ENCODE measurements at places on chromosomes 4 and X.

GRCh38 chr4:173990126-173990868 lies 293.2 kb downstream of the FBXO8 start:
- peak; percentile 19 for DNase-seq

GRCh38 chr4:182748949-182749348 lies 168.2 kb downstream of the DCTD start:
- DNase-seq = no peak

- DNase-seq = peak; percentile 35
Observed at GRCh38 chr4:101730291-101731117, 60.0 kb upstream of the BANK1 start.

GRCh38 chrX:72430405-72430968 lies 124.8 kb upstream of the CITED1 start:
- no peak for DNase-seq

DNA sequence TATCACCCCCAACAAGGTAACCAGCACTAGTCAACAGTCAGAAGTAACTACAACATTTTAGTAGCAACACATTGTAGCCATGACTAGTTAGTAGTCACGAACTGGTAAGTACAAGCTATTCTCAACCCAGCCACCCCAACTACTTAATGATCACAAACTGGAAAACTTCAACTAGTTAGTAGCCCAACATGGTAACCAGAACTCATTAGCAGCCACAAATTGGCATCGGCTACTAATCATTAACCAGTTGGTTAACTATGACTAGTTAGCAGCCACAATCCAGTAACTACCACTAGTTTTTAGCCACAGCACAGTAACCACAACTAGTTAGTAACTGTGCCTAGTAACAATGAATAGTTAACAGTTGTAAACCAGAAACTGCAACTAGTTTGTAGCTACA lies 385.1 kb upstream of the CXorf51B start:
- DNase-seq = no peak

DNA sequence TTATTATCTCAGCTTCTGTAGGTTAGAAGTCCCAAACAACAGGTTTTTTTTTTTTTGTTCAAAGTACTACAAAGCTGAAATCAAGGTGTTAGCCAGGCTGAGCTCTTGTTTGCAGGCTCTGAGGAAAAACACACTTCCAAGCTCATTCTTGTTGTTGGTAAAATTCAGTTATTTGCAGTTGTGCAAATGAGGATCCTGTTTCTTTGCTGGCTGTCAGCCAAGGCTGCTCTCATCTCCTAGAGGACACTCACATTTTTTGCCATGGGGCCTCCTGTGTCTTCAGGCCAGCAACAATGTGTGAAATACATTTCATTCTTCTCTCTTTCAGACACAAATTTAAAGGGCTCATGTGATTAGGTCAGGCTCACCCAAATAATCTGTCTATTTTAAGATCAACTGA lies 60.3 kb upstream of the HSD17B10 start:
- DNase-seq = no peak

DNA sequence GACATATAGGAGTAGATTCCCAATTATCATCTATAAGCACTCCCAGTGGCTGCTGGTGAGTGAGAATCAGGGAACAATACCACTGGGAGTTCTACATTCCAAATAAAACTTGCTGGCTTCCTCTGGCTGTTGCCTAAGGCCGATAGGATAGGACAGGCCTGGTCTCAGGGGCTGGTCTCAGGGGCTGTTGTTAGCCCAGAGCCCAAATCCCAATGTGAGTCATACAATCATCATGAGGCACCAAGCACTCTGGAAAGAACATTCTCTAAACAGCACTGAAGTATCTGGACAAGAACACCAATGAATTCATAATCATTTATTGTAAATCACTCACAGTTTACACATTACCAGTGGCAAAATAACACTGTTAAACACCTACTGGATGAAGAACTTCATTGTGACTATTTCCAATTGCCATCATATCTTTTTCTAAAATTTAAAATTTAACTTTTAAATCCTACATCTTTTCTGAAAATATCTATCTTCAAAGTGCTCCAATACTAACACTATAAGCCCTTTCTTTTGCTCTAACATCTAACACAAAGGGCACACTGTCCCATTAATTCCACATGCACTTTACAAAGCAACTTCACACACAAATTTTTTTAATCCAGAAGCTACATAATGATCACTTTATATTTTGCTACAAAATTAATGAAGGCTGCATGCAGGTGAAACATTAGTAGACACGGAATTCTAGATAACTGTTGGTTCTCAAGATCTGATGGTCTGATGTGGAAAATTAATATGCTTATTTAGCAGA lies 67.6 kb upstream of the TMEM150C start:
- DNase-seq = no peak

DNA sequence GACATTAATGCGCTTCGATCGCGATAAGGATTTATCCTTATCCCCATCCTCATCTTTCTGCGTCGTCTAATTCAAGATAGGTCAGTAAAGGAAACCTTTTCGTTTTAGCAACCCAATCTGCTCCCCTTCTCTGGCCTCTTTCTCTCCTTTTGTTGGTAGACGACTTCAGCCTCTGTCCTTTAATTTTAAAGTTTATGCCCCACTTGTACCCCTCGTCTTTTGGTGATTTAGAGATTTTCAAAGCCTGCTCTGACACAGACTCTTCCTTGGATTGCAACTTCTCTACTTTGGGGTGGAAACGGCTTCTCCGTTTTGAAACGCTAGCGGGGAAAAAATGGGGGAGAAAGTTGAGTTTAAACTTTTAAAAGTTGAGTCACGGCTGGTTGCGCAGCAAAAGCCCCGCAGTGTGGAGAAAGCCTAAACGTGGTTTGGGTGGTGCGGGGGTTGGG lies 528 bp upstream of the FGF2 start:
- no peak for DNase-seq

DNA sequence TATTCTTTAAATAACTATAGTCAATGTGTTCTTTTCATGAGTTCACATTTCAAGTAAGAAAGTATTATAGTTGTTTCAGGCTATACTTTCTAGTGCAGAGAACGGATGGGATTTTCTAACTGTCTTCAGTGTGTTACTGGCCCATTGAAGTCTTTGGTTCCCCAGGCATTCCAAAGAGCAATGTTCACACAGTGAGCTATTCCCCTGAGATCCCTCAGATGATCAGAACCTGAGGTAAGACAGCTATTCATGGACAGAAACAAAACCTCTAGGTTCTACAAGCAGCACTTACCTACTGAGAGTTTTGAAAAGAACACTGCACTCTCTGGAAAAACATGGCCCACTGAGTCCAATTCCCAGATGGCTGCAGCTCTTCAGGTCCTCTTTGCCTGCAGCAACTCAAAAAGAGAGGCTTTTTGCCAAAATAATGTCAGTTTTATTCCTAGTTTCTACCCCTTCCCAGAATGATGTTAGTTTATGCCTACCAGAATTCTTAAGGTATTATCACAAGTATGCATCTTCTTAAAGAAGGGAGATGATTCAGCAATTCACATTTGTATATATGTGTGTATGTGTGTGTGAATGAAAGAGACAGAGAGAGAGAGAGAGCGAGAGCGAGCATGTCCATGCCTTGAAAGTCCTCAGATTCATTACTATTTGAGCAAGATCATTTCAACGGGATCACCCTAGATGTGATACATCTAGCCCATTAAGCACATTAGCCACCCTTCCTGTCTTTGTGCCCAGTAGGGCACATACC lies 146.1 kb downstream of the PDHA2 start:
- no peak for DNase-seq

GRCh38 chr4:108159845-108160244 lies 8.9 kb downstream of the LEF1 start:
- DNase-seq = no peak

DNA sequence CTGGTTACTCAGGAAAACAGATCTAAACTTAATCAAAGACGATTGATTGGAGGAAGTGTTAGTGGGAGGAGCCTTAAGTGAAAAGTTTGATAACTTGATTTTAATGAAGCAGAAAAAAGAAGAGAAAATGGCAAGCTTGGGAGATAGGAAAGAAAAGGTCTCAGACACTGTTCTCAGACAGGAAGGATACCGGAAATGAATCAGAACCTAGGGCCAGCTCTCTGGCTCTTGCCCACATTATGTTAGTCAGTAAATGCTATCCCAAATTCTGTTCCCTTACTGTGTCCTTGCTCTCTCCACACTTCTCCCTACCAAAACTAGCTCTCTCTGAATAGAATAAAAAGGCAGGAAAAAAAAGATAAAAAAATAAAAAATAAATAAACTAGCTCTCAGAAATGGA lies 48.6 kb upstream of the TMEM164 start:
- DNase-seq = no peak

DNA sequence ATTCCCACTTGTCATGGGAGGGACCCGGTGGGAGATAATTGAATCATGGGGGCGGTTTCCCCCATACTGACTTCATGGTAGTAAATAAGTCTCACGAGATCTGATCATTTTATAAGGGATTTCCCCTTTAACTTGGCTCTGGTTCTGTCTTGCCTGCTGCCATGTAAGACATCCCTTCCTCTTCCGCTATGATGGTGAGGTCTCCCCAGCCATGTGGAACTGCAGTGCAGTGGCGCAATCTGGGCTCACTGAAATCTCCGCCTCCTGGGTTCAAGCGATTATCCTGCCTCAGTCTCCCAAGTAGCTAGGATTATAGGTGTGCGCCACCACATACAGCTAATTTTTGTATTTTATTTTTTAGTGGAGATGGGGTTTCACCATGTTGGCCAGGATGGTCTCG lies 2.9 kb downstream of the HPGDS start:
- no peak for DNase-seq

- DNase-seq = no peak
Observed at GRCh38 chr4:105206214-105206613, 59.5 kb downstream of the TET2 start.

- no peak for DNase-seq
Observed at GRCh38 chr4:57763070-57763469, 652.9 kb upstream of the IGFBP7 start.

DNA sequence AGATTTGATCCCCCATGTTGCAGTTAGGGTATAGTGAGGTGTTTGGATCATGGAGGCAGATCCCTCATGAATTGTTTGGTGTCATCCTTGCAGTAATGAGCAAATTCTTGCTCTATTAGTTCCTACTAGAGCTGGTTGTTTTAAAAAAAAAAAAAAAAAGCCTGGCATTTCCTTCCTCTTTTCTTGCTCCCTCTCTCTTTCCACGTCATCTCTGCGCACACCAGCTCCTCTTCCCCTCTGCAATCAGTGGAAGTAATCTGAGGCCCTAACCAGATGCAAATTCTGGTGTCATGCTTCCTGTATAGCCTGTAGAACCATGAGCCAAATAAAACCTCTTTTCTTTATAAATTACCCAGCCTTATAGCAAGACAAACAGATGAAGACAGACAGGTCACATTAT lies 24.5 kb downstream of the WDR17 start:
- no peak for DNase-seq

- no peak for DNase-seq
Observed at GRCh38 chr4:53598901-53599300, 7.6 kb upstream of the LNX1 start.

DNA sequence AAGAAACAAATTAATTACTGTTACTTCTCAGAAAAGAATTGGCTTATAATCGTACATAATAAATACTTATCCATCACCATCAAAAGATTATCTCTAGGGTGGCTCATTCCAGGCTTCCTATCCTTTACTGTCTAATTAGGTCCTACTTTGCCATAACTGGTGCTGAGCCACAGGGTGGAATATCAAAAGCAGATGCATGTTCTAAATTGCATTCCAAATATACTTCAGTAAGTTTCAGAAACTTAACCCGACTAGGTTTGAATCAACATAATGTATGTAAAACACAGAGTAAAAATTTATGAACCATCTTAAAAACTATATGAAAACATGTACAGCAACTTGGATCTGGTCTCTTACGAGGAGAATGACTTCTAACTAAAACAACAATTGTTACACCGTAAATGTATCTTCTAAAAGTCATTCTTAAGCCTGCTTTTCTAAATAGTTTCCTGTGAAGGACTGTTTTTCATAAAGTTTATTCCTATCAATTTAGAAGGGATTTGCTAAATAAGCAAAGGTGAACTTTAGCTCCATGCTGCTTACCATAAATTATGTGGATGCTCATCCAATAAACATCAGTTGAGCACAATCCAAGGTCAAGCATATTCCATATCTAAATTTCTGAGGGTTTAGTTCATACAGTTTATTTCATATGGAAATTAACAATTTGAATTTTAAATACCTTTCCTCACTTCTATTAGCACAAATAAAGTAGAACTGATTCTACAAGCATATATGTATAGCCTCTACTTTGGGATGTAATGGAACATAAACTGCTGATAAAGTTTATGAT lies 13.4 kb downstream of the ZAR1 start:
- DNase-seq = no peak

GRCh38 chr4:5206016-5206790 lies 154.9 kb downstream of the STK32B start:
- DNase-seq = peak; percentile 90

- no peak for DNase-seq
Observed at GRCh38 chr4:133390198-133390855, 241.2 kb downstream of the PCDH10 start.

GRCh38 chr4:48439988-48440387 lies 43.2 kb upstream of the SLC10A4 start:
- no peak for DNase-seq

GRCh38 chr4:62232814-62233213 lies 1032.7 kb downstream of the ADGRL3 start:
- no peak for DNase-seq

DNA sequence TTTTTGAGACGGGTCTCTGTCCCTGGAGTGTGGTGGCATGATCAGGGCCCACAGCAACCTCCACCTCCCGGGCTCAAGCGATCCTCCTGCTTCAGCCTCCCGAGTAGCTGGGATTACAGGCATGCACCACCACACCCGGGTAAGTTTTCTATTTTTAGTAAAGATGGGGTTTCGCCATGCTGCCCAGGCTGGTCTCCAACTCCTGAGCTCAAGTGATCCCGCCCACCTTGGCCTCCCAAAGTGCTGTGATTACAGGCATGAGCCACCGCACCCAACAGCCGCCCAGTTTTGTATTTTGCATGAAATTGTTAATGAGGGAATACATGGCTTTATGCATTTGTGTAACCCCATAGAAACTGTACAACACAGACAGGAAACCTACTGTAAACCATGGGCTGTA lies 2.8 kb upstream of the ARHGAP4 start:
- no peak for DNase-seq

- DNase-seq = no peak
Observed at GRCh38 chr4:170741856-170742255, 652.1 kb upstream of the AADAT start.

- DNase-seq = no peak
Observed at GRCh38 chr4:52926196-52926974, 64.3 kb downstream of the RASL11B start.

GRCh38 chr4:12110627-12111026 lies 681.9 kb upstream of the HS3ST1 start:
- no peak for DNase-seq

DNA sequence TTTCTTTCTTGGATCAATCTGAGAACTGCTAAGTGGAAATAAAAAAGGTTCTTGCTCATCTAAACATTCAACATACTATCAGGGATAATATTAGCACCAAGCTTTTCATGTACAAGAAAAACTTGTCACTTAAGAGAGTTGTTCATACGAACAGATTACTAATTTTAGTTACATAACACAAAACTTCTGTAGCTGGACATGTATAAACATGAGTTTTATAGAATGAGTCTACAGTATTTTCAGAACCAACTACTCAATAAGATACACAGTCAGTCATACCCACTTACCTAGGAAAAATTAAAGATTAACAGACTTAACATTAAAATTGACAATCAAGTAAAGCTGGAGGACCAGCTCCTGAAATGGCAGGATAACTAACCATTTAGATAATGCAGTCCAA lies 540.1 kb upstream of the FAM241A start:
- no peak for DNase-seq

- no peak for DNase-seq
Observed at GRCh38 chr4:38482696-38483095, 181.3 kb upstream of the KLF3 start.

All from GM04504 (cell line).